Bone marrow (tissue), 2 donors: ENCODE measurements at places on chromosomes 4 and X.

GRCh38 chr4:91113130-91113706, 986.0 kb downstream of the CCSER1 start:
- DNase-seq, result no peak

DNA sequence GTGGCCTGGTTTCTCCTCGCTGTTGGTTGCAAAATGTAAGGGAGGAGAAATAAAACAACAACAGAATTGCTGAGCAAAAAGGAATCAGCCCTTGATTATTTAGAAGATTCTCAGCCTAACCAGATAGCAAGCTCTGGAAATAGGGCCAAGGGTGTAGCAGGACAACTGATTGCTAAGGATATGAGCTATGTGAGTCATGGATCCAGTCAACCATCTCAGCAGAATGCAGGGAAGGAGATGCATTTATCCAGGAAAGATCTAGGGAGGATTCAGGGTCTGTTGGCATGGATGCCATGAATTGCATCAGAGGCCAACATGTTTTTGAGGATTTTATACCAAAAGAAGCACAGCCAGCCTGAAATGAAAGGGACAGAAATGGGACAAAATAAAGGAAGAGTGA, 2.2 kb upstream of the XAGE3 start:
- no peak for DNase-seq

DNA sequence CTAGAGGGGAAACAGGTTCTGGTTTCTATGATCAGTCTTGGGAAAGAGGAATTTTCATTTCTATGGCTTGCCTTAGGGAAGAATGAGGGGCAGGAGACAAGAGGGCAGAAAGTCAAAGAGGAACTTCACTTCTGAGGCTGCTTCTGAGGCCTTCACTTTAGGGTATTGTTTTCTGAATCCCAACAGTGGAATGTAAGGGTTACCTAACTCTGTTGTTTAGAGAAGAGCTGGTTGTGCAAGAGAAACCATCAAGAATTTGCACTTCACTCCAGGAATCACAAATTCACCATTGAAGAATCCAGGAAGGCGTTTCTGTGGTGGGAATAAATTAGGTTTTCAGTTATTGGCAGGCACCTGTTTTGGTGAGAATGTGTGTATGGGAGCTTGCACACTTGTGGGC, 126.7 kb upstream of the AMOT start:
- DNase-seq, result no peak

DNA sequence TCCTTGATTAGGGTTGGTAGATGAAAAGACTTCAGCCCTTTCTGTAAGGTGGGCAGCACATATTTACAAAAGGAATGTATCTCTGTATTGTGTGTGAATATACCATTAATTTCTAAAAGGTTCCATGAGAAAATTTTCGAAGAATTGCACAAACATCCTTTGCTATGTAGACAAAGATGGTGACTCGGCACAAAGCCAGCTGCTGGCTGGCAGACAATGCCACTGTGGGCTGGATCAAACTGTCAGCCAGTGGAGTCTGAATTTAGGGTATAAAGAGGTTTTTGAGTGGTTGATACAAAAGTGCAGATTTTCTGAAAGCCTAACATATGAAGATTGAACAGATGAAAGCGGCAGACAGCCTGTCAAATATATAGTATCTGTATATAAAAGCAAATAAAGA, 5.6 kb upstream of the TXK start:
- no peak for DNase-seq

DNA sequence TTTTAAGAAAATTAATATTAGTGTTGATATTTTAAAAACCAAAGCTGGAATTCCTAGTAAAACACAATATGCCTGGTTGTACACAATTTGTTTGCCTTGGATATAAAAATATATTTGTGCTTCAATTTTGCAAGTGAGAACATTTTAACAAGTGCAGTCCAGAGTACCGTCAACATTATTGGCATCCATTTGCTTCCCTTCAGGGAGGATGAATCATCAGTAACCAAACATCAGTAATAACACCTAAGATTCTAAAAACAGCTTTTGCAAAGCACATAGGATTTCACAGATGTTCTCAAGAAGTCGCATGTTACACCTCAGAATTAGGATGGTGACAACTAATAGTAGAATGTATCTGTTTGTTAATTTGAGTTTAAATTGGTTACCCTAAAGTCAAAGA, 262.6 kb upstream of the BMP3 start:
- DNase-seq, result no peak

GRCh38 chrX:108993909-108994308, 257.5 kb upstream of the IRS4 start:
- no peak for DNase-seq

- no peak for DNase-seq
Measured at GRCh38 chr4:8046925-8047541, 107.4 kb upstream of the AFAP1 start.

DNA sequence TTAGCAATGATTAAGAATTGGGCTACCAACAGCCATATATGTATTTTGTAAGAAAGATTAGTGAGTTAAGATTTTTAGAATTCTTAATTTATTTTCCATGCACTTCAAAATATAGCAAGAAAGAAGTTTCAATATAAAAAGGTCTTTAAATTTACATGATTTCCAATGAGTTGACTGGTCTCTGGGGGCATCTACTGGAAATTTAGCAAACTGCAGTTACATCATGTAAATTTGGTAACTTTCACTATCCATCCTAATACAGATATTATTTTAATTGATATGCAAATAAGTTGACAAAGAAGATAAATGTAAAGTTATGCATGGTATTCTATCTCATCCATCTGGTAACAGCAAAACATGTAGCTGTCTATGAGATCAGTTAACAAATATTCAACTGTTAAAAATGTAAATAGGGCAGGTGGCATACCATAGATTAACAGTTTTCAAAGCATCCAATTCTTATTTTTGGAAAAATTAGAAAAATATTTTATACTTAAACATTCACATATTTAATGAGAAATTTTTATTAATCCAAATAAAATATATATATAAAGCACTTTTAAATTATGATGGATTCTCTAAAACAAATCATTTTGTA, 29.1 kb downstream of the TTC29 start:
- no peak for DNase-seq

- DNase-seq, result no peak
Measured at GRCh38 chr4:53960843-53961242, 103.6 kb downstream of the CHIC2 start.

DNA sequence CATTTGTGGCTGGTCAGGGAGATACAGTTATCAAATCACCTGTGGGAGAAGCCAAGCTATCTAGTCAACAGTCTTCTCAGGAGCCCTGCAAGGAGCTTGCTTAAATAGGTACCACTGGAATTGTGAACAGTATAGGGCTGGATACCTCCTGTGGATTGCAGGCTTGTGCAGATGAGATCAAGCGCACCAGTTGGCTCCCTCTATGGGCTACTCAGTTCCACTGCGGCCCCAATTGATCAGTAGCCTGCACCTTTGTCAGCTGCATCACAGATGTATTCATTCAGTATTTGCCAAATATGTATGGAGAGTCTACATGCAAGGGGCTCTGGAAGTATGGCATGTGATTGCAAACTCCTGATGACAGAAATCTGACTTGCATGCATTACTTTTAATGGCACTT, 28.6 kb downstream of the TEX13A start:
- DNase-seq, result no peak

DNA sequence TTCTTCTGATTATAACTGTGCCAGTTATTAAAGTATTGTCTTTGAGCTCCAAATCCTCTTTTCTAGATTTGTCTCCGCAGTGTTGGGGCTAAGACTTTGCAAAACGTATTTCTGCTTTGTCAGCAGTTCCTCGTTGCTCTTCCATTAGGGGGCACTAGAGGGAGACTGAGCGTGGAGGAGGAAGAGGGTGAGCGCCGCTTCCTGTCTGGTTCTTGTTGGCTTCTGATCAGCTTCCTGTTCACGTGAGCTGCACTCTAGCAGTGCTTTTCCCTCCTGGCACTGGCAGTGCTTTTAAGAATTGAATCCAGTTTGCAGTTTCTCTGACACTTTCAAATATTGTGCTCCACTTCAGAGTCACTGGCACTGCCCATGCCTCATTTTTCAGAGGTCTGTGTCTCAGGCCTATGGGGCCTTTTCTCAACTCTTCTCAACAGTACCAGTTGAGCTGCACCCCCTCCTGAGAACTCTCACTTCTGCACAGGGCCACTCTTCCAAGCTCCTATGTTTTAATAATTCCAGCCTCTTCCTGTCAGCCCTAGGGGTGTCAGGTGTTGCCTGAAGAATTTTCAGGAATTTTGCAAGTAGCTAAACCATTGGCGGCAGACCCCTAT, 54.4 kb upstream of the LCORL start:
- DNase-seq, result peak; percentile 48

DNA sequence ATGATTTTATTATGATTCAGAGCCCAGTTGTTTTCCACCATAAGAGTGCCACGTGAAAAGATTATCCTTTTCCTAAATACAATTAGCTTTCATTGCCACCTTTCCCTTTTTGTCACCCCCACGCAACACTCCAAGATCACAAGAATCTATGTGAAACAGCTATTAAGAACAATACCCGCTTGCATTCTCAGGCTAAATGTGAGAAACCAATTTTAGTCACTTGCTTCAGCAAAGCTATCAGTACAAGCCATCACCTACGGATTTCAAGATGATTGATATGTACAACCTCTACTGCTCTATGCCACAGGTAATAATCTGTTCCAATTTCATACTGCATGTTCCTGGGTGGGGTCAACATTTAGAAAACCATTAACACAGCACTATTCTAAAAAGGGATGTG, 2.5 kb downstream of the ATP11C start:
- no peak for DNase-seq

- no peak for DNase-seq
Measured at GRCh38 chr4:186957952-186958555, 234.4 kb upstream of the FAT1 start.
